NCI-H2107 (cell line): ENCODE measurements at places on chromosomes 16 and 17.

GRCh38 chr16:50155925-50156324 lies 2.8 kb downstream of the TENT4B start:
- DNase-seq: no peak

GRCh38 chr17:59513934-59514841 lies 51.2 kb upstream of the DHX40 start:
- DNase-seq: peak; percentile 95

DNA sequence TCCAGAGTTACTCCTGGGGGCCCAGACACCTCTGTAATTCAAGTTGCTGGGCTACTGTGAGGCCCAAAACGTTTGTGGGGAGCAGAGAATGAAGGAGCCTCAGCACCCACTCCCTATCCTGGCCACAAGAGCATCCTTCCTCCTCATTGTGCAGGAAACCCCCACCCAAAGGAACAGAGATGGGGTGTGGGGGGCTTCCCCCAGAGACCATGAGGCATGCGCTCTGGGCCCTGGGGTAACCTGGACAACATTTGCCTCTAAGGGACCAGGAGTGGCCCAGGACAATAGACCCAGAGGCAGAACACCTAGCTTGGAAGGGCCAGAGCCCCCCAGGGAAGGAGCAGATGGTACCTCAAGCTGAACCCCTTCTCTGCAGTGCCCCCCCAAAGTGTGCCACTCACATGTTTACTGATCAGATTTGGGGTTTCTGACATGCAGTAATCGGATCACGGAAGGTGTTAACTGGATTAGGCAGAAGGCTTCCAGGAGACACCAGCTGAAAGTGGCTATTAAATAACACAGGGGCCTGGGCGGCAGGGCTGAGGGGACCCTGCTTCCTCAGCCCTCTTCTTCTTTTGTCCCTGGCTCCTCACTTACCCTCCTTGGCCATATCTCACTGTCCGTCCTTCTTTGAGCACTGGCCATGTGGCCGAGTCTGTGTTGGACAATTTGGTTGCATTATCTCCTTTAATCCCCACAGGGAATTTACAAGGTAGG lies 50.8 kb downstream of the SDK2 start:
- no peak for DNase-seq

- no peak for DNase-seq
Measured at GRCh38 chr16:78389009-78389498, 289.6 kb downstream of the WWOX start.

DNA sequence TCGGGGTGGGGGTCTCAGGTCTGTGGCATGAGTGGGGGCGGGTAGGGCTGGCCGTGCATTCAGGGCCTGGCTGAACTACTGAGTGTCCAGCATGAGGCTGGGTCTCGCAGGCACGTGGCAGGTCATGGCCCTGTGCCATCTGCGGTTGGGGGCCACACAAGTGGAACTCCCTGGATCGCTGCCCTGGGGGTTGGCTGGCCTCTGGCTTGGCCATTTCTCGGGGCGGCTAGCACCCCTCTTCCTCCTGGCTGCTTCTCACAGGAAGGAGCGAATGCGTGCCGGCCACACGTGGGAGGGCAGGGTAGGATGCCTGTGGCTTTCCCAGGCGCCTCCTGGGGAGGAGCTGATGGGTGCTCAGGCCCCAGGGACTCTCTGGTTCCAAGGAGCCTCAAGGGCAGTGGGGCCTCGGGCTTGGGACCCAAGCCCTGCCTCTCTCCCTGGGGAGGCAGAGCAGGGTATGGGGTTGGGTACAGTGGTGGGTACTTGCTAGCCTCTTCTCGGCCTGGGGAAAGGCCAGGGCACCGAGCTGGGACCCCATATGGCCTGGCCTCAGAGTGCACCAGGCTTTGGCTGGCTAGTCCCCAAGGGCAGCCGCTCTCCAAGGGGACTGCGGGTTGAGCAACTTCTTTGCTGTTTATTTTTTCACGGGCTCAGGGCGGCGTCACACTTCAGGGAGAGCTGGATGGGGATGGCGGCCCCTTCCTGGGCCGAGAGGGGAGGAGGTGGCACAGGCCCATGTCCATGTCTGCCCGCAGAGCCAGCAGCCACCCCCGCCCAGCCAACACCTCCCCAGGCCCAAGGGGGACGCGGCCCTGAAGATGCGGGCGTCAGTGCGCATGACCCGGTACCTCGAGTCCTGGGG lies 37.5 kb downstream of the ADCY7 start:
- no peak for DNase-seq

GRCh38 chr17:61294777-61295176 lies 104.9 kb upstream of the TBX2 start:
- no peak for DNase-seq

GRCh38 chr16:71537643-71538042 lies 11.4 kb downstream of the CHST4 start:
- DNase-seq: peak; percentile 51

DNA sequence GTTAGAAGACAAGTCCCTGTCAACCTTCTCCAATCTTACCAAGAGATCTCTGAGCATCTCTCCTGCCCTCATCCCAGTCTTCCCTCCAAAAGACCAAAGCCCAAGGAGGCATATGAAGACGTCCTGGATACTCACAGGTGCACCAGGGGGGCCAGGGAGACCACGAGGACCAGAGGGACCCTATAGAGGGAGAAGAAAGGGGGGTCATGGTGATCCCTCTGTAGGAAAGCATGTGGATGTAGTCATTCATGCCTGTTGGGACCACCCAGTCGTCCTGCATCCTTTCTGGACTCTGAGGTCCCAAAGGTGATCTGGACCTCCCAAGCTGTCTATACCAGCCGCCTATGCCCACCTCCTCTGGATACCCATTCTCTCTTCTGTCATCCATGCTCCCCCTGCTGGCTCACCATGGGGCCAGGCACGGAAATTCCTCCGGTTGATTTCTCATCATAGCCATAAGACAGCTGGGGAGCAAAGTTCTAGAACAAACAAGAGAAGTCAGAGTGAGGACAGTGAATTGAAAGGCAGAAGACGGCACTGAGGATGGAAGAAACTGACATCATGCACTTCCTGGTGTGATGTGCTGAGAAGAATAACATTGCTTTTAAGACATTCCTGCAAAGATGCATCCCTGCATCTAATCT lies 3.3 kb downstream of the COL1A1 start:
- DNase-seq: no peak

DNA sequence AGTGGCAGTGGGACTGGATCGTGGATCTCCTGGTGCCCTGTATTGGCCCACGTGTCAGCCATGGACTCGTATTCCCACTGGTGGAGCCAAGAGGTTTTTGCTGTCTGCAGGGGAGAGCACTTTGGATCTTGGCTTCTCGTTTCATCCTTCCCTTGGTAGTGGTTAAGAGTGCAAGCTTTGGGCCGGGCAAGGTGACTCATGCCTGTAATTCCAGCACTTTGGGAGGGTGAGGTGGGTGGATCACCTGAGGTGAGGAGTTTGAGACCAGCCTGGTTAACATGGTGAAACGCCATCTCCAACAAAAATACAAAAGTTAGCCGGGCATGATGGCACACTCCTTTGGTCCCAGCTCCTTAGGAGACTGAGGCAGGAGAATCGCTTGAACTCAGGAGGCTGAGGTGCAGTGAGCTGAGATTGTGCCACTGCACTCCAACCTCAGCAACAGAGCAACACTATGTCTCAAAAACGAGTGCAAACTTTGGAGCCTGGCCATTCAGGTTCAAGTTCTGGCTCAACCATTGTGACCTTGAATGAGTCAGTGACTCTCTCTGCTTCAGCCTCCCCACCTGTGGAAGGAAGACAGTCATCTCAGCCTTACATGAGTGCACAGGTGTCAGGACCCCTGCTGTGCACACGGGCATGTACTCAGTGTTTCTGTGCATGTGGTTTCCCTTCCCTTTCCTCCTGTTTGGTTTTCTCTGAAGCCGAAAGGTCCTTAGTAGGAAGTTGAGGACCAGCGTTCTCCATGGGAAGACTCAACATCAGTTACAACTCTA lies 57.4 kb downstream of the PLCG2 start:
- no peak for DNase-seq

GRCh38 chr17:28573966-28574480 lies 2.7 kb downstream of the ALDOC start:
- no peak for DNase-seq

GRCh38 chr16:55470533-55471371 lies 8.2 kb upstream of the MMP2 start:
- DNase-seq: no peak

- DNase-seq: no peak
Measured at GRCh38 chr16:3045758-3046640, at the start of gene MMP25. Gene MMP25, plus strand, starts transcription at chr16:3046561. Its CDS starts 357 bp downstream, at chr16:3046918.

GRCh38 chr17:60529806-60530205 lies 3.8 kb upstream of the APPBP2 start:
- DNase-seq: no peak

- DNase-seq: no peak
Measured at GRCh38 chr17:37702598-37702997, 42.3 kb downstream of the HNF1B start.

- no peak for DNase-seq
Measured at GRCh38 chr16:31395647-31396046, 2.5 kb downstream of the ITGAD start.

GRCh38 chr17:62981933-62982332 lies 15.9 kb downstream of the TANC2 start:
- no peak for DNase-seq

- peak; percentile 74 for DNase-seq
Measured at GRCh38 chr16:74029115-74029792, 267.4 kb upstream of the PSMD7 start.

DNA sequence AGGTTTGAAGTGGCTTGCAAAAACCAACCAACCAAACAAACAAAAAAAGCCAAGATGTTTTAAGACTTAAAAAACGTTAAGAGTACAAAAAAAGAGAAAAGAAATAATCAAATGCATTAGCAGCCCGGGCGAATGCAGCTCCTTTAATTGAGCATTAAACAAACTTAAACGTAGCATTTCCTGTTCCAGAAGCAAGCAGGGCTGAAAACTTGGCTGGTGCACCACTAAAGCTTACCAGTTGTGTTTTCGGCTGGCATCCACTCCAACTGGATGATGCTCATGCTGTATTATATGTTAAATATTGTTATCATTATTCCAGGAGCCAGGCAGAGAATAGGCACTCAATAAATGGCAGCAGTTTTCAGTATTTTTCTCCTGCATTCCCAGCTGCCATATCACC lies 45.1 kb downstream of the IRX6 start:
- DNase-seq: no peak

DNA sequence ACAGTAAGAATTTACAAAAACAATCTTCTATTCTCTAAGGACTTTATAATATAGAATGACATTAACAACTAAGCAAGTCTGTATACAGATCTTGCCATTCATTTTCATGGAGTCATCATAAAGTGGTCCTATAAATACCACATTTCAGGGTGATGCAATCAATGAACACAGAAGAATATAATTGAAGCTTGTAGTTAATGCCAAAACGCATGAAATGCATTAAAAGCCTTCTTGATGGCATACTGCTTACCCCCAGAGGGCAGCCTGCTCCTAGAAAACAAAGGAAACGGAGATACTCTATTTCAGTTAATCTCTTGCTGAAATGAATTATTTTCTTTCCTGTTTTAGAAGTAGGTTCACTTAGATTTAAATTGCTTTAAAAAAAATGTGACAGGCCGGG lies 45.2 kb upstream of the STAC2 start:
- no peak for DNase-seq

DNA sequence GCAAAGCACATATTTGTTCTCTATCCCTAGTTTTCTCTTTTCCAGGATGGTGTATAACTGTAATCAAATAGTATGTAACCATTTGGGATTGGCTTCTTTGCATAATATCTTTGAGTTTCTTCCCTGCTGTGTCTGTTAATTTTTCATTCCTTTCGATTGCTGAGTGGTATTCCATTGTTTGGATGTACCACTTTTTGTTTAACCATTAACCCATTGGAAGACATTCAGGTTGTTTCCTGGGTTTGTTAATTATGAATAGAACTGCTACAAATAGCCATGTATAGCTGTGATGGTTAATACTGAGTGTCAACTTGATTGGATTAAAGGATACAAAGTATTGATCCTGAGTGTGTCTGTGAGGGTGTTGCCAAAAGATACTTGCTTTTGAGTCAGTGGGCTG lies 4.6 kb upstream of the SLFN13 start:
- DNase-seq: no peak

DNA sequence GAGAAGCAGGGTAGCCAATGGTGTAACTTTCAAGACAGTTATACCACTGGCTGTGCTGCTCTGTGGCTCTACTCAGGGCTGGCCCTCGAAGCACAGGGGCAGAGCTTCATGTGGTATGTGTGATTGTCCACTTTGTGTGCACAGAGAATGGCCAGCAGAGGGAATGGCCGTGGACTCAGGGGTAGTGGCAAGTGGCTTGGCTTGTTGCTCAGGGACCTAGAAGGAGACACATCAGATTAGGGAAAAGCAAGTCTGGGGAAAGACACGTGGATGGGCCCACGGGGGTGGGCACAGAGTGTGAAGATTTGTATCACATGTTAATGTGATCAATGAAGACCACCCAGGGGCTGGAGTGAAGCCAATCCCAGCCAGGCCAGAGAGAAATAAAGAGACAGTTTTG lies 20.0 kb upstream of the XYLT2 start:
- no peak for DNase-seq

DNA sequence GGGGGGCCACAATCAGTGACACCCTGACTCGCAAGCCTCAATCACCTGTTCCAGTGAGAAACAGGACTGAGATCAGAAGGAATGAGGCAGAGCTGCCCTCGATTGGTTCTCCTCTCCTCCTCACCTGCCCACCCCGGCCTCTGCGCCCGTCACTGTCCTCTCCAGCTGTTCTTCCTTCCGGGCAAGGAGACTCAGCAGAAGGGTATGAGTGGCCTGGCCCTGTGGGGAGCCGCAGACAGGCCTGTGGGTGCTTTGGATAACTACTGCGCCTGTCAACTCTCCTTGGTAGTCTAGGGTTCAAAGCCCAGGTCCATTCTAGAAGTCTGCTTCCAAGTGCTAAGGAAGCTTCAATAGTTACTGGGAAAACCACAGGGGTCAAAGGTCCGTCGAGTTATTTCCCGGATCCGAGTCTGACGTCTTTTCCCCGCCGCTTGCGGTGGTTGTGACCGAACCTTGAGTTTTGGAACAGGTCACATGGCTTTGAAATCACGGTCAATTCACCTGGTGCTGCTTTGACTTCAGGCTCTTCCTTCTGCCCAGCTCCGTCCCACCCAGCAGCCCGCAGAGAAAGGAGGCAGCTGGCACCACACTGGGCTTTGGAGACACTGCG lies 8.3 kb downstream of the CARD14 start:
- no peak for DNase-seq
